CD4-positive, alpha-beta T cell treated with Interferon gamma for 1 hour (primary cell): ENCODE measurements at places on chromosomes 4 and X.
A peak's percentile ranks its signal among the peaks of the same experiment; 100 is the strongest.

- DNase-seq, result no peak
Measured at GRCh38 chrX:9285342-9285771, 179.5 kb upstream of the TBL1X start.

DNA sequence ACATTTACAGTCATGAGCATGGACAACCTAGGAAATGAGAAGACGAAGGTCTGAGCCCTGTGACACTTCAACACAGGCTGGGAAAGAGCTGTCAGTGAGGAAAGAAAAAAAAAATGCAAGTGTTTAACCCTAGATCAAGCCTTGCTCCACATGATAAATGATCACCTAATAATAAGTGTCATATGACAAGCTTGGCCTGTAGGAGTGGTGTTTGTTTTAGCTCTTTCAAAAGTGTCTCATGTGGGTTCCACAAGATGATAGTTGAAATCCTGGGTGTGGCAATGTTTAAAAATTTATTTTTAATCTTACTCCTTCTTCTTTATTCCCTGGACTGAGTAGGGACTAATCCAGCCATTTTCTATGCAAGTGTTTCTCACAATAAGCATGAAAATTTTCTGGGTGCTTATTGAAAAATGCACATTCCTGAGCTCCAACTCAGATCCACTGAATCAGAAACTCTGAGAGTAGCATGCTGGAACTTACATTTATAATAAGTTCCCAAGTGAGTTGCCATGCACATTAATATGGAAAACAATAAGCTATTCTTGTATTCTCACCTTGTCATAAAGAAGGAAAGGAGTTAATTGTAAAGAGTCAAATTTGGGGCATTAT lies 138.3 kb downstream of the AREG start:
- no peak for DNase-seq

DNA sequence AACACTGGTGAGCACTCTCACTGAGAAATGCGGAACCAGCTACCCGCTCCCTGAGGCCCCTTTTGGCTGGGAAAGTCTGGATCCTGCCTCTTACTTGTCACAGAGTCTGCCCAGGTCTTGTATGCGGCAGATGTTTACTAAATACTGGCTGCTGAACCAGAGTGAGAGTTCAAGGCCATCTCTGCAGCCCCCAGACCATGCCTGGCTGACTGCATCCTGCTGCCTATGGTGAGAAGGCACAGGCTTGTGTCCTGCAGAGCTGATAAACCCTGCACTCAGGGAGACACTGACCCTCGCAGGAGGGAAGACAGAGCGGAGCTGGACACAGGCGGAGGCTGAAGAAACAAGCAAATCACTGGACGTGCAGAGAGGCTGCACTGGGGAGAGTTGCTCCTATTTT lies 46.5 kb downstream of the JAKMIP1 start:
- no peak for DNase-seq

GRCh38 chr4:7043284-7044136 lies at the start of gene TADA2B:
Gene TADA2B (plus strand): TSS chr4:7043372. CDS start chr4:7043580, 208 bp downstream.
- DNase-seq, result peak; percentile 61

- peak; percentile 52 for DNase-seq
Measured at GRCh38 chr4:1171311-1172227, 814 bp downstream of the SPON2 start.

DNA sequence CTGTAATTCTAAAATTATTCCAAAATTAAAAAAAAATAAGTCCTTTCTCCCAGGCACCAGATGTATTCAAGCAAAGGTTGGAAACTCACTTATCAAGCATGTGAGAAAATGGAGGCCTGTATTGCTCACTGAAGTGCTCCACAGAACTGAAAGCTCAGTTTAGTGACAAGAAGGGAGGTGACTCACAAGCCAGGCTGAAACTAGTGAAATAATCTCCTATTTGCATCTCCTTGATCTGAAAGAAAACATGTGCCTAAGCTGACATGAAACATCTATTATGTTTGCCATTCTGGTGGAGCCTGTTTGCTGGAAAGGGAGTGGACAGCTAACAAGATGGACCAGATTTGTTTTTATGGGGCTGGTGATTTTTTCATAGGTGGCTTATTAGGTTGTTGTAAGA lies 54.0 kb upstream of the AMELX start:
- DNase-seq, result no peak

- no peak for DNase-seq
Measured at GRCh38 chr4:139557556-139558110, 1.6 kb upstream of the SETD7 start.

DNA sequence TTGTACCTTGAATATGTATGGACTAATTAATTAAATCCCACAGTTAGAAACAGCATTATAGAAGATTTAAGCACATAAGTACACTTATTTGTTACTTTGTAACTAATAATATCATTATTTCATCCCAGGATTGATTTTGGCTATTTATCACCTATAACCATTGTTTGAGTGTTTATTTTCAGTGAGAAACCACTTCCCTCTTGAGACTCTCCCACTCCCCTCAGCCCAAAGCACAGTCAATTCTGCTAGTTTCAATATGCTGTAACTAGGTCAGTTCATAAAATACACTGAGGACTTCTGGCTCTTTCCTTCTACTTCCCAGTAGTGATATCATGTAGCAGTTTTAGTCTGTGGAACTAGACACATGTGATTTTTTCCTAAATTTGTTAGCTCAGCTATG lies 16.3 kb downstream of the OFD1 start:
- no peak for DNase-seq

GRCh38 chr4:173782660-173783059 lies 252.6 kb upstream of the HAND2 start:
- no peak for DNase-seq

- no peak for DNase-seq
Measured at GRCh38 chr4:47839259-47839658, 1.4 kb upstream of the CORIN start.

DNA sequence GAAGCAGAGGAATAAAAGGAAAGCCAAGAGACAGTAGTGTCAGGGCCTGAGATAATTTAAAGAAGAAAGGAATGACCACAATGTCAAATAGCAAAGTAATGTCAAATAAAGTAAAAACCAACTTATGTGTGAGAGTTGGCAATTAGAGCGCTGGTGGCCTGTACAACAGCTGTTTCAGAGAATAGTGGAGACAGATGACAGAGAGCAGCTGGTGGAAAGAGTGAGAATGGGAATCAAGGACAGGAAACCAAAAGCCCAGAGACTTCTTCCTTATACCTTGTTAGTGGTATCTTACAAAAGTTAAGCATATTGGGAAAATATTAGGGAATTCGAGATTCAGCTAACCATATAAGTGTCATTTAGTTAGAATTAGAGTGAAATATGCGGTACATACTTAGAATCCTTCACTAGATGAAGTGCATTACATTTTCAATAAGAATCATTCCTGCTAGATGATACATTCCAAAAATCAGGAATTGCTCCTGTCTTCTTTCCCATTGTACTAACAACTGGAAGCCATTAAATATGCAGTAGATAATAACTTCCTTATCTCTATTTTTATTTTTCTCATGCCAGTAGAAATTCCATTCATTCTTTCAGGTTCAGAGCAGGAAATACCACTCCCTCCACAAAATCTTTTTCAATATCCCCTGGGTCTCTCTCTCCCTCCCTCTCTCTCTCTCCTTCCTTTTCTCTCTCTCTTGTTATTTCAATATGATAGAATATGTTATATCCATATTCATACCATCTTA lies 525.4 kb downstream of the CENPC start:
- DNase-seq, result no peak

- DNase-seq, result no peak
Measured at GRCh38 chr4:8414377-8414776, 26.1 kb downstream of the ACOX3 start.

DNA sequence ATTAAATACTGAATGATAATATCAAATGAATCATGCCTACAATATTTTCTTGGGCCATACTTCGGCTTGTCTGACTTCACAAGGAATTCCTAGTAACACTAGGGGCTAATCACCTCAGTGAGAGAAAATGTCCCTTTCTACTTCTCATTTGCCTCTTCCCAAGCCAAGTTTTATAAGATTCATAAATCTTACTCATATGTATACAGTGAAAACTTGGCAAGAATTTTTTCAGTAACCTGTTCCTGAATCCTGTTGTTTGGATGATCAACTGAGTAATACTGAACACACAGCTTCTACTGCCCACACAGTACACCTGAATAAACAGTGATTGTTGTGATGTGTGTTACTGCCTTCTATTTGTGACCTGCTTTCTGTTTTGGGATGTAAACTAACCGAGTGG lies 16.5 kb downstream of the TMPRSS11E start:
- no peak for DNase-seq

DNA sequence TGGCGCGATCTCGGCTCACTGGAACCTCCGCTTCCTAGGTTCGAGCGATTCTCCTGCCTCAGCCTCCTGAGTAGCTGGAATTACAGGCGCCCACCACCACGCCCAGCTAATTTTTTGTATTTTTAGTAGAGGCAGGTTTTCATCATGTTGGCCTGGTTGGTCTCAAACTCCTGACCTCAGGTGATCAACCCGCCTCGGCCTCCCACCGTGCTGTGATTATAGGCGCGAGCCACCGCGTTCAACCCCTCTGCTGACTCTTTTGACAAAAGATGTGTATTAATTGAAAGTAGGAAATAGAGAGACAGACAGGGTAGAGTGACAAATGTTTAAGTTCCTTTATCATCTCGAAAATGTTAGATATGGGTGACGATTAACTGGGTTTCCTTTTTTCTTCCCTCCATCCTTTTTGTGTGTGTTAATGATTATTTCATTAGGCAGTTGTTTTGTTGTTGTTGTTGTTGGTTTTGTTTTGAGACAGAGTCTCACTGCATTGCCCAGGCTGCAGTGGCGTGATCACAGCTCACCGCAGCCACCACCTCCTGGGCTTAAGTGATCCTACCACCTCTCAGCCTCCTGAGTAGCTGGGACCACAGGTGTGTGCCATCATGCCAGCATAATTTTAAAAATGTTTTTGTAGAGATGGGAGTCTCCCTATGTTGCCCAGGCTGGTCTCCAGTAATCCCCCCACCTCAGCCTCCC lies 79.5 kb downstream of the KDM6A start:
- DNase-seq, result no peak

DNA sequence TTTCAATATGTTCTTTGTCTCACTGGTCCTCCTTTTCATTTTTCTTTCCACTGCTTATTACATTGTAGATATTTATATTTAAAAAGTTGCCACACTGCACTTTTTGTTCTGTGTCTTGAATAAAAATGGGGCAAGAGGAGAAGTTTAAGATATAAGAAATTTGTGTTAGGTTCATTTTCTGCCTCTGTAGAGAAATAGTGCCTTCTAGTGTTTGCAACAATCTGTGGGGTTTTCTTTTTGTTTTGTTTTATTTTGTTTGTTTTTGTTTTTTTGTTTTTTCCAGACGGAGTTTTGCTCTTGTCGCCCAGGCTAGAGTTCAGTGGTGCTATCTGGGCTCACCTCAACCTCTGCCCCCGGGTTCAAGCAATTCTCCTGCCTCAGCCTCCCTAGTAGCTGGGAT lies 20.1 kb upstream of the SMIM14 start:
- DNase-seq, result no peak

DNA sequence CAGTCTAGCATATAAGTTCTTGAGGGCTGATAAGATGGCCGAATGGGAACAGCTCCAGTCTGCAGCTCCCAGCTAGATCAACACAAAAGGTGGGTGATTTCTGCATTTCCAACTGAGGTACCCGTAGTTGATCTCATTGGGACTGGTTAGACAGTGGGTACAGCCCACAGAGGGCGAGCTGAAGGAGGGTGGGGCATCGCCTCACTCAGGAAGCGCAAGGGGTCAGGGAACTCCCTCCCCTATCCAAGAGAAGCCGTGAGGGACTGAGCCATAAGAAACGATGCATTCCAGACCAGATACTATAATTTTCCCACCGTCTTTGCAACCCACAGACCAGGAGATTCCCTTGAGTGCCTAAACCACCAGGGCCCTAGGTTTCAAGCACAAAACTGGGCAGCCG lies 109.0 kb downstream of the RPS6KA6 start:
- DNase-seq, result no peak

DNA sequence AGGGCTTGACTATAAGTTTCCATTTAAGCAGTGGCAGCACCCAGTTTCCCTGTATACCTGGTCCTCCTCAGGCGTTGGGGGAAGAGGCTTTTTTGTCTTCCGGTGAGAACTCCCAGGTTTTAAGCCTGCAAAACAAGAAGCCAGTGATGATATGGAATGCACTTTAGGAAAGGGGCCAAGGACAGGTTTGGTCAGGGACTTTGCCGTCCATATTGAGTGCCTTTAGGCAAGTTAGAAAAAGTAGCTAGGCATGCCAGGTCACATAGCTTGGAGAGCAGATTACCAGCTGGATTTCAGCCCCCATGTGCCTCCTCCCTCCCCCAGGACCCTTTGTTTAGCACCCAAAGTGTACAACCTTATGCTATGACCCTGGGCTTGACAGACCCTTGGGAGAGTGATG lies 13.6 kb upstream of the TIMM8A start:
- no peak for DNase-seq

DNA sequence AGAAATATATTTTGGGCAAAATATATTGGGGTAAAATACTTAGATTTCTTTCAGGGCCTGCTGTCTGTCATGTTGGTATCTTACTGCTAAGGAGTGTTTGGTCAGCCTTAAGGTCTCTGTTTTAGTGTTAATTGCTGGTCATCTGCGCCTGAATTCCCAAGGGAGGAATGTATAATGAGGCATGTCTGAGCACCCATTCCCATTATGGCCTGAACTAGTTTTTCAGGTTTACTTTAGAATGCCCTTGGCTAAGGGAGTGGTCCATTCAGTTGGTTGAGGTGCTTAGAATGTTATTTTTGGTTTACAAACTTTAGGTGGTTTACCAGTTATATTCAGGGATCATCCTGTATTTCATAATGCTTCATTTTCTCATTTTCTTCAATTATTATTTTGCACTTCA lies 125.9 kb downstream of the CFAP299 start:
- DNase-seq, result no peak

- DNase-seq, result no peak
Measured at GRCh38 chr4:40262077-40262528, 65.3 kb downstream of the RHOH start.

DNA sequence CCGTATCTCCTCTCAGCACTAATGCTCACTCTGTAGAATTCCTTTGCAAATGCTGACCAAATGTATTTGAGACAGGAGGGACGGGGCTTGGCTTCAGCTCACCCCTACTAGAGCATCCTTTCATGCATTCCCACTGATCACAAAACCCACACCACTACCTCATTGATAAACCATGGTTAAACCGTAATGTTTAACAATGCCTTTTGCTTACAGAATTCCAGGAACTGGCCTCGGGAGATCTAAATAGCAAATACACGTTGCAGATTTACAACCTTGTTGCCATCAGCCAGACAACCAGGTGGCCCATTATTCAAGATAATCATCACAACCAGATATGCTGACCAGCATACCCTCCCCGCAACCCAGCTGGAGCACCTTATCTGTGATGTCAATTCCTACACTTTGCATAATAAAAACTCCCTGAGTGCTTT lies 391.9 kb downstream of the KCTD8 start:
- no peak for DNase-seq

GRCh38 chr4:111736516-111736915 lies 408.7 kb upstream of the FAM241A start:
- DNase-seq, result no peak

- DNase-seq, result no peak
Measured at GRCh38 chr4:6324999-6325787, 55.5 kb downstream of the WFS1 start.

- DNase-seq, result no peak
Measured at GRCh38 chrX:45888518-45888917, 656.7 kb downstream of the ZNF674 start.

GRCh38 chrX:130702867-130703707 lies 199.9 kb downstream of the ENOX2 start:
- no peak for DNase-seq

- DNase-seq, result no peak
Measured at GRCh38 chr4:38067499-38067898, 107.3 kb downstream of the PTTG2 start.

- DNase-seq, result peak; percentile 35
Measured at GRCh38 chr4:101801958-101802357, 11.4 kb downstream of the BANK1 start.
